Activated T-helper 1 cell treated with anti-CD3 and anti-CD28 coated beads, Interleukin-2, amount 50 U/mL, for 16 hours (primary cell): ENCODE measurements at places on chromosomes 12 and 14.

GRCh38 chr12:123952037-123952436 is 20.6 kb downstream of the CCDC92 start:
- DNase-seq: no peak

GRCh38 chr14:33564774-33565630 is 385.9 kb downstream of the EGLN3 start:
- no peak for DNase-seq

GRCh38 chr14:71891970-71892369 is 40.3 kb upstream of the RGS6 start:
- DNase-seq: no peak

- no peak for DNase-seq
Measured at GRCh38 chr12:129966146-129966995, 62.5 kb upstream of the TMEM132D start.

DNA sequence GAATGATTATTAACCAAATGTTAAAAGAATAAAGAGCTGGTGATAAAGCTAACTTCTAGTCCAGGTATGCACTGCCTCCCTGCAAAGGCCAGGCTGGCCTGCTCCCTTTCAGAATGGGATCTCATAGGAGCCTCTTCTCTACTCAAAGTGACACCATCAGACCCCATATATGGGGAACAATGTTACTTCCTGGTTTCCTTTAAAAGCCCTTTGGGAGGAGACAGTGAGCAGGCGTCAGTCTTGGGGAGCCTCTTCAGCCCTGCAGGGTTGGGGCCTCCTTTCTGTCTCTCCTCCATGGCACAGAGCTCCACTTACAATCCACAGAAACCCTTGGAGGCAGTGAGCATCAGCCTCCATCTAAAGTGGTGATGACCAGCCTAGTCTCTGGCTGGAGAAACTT is 17.3 kb upstream of the GPRC5A start:
- DNase-seq: no peak

DNA sequence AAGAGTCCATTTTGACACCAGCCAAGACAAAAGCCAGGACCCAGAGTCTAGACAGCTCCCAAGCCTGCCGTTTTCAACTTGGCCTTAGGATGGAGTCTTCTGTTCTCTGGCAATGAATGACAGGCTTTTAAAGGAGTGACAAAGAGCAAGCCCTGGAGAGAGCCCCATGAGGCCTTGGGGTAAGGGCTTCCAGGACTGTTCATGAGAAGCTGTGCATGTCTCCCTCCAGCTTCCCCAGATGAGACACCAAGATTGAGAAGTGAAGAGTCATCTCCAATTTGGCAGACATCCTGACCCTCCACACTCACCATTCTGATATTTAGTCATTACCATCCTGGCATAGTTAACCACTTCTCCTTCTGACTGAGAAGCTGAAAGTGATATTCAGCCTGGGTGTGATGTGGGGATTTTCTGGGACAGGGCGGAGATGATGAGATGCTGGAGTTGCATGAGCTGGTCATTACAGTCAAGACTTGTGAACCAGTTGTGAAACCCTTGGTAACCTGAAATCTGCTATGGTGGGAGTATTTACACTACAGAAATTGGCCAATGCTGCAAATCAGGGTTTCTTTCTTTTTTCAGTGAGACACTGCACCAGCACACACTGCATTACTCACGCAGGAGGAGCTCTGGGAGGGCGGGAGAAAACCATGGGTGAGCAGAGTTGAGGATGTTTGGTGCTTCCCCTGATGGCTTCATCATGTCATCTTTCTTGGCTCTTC is 77.8 kb downstream of the VCPKMT start:
- DNase-seq: no peak

DNA sequence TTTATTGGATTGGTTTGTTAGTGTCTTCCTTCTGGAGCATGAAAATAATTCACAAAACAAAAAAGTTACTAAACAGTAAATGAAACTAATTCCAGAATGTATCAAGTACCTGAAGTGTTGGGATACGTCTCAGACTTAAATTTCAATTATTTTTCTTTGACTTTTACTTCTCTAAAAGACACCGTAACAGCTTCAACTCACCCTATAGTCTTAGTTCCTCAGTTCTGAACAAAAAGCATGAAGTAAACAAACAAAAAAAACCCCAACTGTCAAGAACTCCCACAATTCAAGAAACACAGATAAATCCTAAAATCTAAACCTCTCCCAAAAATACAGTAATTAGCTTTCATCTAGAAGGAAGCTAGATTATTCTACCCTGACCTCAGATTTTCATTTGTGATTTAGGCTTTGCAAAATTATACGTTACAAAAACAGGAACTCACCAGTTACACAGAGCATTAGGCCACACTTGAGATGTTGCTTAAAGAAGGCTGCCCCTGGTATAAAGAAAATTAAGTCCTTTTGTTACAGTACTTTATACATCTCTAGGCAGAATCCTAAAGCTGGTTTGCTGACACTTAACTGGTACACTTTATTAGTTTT is 10.2 kb downstream of the HEATR5A start:
- no peak for DNase-seq

DNA sequence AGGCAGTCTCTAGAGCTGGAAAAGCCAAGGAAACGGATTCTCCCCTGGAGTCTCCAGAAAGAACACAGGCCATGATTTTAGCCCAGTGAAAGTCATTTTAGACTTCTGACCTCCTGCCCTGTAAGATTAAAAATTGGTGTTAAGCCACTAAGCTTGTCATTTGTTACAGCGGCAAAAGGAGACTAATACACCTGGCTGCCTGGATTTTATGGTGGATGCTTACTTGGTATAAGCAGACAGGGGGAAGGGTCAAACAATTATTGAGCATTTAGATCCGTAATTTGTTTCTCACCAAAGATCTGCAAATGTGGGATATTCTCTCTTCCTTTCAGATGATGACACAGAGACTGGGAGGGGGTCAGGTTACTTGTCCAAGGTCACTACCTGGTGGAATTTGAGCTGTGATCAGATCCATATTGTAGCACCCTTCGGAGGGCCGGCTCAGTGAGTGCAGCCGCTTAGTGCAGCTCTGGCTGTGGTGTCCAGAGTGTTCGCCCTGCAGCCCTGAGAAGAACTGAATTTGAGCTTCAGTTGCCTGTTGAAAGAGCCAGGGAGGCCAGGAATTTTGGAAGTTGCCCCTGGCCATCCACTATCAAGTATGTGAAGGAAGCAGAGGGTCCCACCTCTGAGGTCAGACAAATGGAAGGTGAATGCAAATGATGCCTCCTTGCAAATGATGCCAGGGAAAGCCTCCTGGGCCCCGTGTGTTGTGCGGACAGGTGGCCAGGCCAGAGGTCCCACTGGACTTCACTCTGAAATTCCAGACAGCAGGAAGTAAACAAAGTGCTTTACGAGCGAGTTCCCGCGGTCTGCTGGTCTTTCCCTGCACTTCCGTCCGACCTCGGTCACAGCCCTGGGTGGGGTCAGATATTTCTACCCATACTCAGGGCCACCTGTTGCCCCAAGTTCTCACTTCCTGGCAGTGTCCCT is 15.1 kb downstream of the GLRX5 start:
- no peak for DNase-seq

DNA sequence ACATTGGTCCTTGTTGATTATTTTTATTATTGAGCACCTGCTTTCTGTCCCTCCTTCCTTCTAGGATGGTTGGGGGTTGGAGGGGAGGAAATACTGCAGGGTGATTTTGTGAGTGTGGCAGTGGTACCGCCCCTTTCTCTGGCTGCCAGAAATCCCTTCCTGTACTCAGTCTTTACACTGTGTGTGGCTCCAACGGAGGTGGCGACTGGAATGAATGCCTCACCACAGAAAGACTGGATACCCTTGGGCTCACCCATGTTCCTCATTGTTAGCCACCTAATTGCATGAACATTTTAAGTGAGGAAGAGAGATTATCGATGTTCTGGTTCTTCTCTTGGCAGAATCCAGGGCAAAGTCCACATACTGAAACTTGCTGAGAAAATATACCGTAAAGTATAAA is 272.0 kb upstream of the E2F7 start:
- DNase-seq: no peak

DNA sequence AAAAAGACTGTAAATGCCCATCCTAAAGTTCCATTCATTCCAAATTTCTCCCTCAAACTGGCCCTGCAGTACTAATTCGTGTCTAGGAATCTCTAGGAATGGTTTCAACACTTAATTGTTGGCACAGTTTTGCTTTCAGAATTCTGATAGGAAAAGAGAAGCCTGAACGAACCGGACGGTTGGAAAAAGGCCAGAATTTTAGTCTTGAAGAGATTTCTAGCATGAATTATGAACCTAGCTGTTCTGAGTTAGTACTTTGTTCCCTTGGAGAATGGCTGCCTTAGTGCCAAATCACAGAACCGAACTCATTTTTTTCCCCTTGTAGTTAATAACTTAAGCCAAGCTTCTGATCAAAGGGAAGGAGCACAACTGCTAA is 262.6 kb downstream of the ADAMTS20 start:
- DNase-seq: no peak

DNA sequence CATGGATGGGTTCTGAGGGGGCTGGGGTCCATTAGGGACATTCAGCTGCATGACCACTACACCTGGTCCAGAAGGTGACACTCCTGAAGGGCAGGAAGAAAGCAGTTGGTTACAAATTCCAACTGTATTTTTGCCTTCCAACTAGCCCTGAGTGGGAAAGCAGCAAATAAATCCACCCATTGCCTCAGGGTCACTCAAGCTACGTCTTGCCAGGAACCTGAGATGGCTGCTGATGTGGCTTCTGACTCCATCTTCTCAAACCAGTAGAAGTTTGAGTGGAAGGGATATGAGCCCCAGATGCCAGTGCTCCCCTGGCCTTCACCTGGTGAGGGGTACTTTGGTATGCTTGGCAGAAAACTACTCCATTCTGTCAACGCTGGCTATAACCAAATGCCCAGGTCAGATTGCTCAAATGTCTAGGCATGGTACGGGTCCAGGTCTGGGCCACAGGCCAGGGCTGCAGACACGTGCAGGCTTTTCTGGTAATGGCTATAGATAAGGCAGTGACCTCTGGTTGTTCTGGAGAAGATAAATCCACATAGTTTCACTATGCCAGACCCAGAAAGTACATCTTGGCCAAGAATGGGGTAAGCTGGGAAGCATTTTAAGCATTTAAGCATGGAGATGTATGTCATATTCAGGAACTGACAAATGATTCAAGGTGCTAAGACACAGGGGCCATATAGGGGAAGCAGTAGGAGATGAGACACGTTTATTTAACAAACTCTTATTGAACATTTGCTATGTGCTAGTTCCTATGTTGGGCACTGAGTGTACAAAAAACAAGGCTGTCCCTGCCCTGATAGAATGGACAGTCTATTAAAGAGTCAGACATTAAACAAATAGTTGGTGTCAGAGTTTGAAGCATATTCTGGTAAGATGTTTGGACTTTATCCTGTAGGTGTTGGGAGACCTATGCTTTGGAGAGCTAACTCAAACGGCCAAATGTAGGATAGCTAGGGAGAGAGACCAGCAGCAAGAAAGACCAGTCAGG is 8.3 kb upstream of the STAC3 start:
- DNase-seq: no peak

DNA sequence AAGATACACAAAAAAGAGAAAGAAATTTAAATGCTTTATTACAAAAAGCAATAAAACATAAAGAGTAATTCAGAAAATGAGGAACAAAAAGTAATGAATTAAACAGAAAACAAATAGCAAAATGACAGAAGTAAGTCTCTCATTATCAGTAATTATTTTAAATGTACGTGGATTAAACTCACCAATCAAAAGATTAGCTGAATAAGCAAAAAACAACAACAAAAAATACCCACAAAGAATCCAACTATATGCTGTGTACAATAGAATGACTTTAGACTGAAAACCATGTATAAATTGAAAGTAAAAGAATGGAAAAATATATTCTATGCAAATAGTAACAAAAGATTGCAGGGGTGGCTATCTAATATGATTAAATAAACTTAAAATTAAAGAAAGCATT is 1006.8 kb downstream of the SLC16A7 start:
- DNase-seq: no peak

DNA sequence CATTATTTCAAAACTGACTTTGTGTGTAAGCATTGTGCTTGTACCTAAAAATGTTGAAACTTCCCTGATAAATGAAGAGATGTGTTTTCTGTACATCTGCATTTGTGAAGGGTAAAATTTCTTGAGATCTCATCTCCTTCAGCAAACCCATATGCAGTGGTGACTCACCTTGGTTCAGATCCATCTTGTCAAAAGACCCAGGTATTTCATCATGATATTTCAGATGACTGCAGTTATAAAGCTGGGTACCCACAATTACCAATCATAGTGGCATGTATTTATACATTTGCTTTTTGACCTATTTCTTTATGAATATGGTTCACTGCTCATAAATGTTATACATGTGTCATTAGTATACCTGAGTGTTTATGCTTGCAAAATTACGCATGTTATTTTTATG is 1213.6 kb downstream of the GALC start:
- DNase-seq: no peak

DNA sequence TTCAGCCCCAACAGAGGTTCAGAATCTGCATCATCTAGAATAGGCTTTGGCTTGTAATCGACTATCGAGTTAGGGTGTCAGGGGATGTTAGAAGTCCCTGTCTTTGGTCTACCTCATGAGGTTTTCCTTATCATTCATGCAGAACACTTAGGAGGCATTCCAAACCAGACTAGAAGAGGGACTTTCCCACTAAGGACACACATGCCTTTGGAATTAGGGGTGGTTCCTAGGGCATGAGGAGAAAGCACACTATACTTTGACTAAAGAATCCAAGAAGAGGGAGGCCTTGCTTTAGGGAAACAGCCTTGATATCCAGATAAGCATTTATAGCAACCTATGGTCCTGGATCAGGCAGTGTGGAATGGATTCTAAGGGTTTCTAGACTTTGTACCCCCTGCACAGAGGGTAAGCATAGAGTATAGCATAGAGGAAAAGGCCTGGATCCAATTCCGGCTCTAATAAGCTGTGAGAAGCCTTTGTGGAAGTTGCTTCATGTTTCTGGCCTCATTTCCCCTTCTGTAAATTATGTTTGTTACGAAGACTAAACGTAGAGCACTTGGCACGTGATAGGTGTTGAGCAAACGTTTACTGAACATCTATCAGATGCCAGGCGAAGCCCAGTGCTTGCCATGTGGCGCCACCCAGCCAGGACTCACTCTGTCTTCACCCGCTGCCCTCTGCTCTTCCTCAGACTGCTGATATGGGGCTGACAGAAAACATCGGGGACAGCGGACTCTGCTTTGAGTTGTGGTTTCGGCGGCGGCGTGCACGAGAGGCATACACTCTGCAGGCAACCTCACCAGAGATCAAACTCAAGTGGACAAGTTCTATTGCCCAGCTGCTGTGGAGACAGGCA is 13.2 kb downstream of the ZNF219 start:
- DNase-seq: no peak

GRCh38 chr14:49623941-49624839 is 3.6 kb downstream of the MGAT2 start:
- no peak for DNase-seq

DNA sequence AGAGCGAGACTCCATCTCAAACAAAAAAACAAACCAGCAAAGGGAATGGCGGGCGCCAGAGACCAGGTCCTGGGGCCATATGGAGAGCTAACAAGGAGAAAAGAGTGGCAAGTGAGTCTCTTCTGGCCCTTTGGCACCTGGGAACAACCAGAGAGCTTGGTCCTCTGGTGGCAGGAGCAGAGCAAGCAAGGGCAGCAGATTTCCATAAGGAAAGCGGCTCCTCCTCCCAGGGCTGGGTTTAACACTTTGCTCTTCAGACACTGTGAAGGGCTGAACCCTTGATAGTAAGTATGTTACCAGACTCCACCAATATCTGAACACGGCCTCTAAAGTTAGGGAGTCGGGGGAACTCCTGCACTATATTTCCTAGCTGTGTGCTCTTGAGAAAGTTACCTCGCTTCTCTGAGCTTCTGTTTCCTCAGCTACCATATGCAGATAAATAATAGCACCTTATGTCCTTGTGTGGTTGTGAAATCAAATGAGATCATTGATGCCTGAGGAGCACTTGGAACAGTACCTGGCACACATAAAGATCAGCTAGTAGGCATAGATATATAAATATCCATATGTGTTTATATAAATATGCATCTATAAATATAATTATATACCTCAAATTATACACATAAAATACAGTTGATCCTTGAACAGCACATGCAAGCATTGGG is 33.4 kb upstream of the PLEKHG6 start:
- DNase-seq: no peak
